Activated CD8-positive, alpha-beta memory T cell treated with anti-CD3 and anti-CD28 coated beads for 4 hours (primary cell): ENCODE measurements at places on chromosomes 2 and 18.

DNA sequence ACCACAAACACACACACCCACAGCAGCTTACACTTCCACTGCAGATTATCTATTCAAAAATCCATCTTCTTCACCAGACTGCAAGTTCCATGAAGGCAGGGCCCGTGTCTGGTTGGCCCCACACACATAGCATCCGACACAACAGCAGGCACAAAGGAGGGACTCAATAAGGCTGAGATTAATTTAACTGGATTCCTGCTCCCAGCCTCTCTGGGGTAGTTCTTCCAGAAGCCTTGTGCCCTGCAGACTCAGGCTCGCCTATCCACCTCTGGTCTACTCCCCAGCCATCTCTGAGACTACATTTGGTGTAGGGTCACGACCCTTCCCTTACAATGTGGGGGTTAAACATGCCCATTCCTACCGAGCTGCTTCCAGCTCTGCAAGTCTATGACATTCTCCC lies 57.7 kb downstream of the TRABD2A start:
- no peak for DNase-seq

- DNase-seq = no peak
Observed at GRCh38 chr2:221343524-221343923, 228.6 kb downstream of the EPHA4 start.

DNA sequence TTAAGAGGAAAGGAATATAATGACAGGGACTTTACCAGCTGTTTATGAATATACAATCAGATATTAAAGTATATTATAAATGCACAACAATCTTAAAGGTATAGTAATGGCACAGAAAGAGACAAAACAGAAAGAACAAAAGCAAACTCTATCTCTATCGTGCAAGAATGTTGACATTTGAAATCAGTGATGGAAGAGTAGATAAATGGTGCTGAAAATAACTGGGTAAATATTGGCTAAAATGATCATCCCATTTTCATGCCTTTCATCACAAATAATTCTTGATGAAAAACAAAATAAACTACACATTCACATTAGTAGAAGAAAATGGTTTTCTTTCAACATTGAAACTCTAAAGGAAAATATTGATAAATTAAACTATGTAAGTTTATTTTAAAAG lies 495.9 kb downstream of the IRS1 start:
- no peak for DNase-seq

GRCh38 chr2:163474889-163475288 lies 260.9 kb downstream of the FIGN start:
- DNase-seq = no peak

DNA sequence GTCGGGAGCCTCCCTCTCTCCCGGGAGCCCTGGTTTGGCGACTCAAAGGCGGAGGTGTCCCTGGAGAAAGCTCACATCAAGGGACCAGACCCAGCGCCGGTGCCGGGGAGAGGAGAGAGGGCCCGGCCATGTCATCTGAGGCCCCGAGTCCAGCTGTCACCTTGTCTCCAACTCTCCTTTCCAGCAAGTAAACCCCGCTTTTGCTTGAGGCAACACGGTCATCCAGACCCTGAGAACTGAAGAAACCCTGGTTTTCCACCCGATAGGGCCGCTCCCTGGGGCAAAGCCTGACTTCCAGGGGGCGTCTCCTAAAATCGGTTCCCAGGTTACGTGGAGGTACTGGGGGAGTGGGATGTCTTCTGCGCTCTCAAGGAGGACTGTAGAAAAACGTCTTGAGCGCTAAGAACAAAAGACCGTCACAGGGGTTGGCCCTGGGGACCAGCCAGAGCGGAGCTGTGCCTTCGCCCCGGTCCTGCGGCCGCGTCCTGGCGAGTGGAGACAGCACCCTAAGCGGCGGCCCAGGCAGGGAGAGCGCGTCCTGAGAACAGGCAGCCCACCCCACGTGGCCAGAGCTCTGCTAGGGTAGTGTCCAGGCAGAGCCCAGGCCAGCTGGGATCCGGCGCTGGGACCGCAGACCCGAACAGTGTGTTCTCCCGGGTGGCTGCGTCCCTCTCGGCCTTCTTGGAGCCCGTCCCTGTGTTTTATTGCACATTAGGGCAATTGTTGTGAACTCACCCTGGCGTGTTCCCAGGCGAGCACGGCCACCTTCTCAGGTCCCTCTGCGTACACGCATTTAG lies 55.7 kb downstream of the TMEM18 start:
- no peak for DNase-seq

GRCh38 chr18:46429649-46430224 lies 227.3 kb downstream of the LOXHD1 start:
- DNase-seq = no peak

- no peak for DNase-seq
Observed at GRCh38 chr18:8858888-8859511, 153.6 kb downstream of the MTCL1 start.

DNA sequence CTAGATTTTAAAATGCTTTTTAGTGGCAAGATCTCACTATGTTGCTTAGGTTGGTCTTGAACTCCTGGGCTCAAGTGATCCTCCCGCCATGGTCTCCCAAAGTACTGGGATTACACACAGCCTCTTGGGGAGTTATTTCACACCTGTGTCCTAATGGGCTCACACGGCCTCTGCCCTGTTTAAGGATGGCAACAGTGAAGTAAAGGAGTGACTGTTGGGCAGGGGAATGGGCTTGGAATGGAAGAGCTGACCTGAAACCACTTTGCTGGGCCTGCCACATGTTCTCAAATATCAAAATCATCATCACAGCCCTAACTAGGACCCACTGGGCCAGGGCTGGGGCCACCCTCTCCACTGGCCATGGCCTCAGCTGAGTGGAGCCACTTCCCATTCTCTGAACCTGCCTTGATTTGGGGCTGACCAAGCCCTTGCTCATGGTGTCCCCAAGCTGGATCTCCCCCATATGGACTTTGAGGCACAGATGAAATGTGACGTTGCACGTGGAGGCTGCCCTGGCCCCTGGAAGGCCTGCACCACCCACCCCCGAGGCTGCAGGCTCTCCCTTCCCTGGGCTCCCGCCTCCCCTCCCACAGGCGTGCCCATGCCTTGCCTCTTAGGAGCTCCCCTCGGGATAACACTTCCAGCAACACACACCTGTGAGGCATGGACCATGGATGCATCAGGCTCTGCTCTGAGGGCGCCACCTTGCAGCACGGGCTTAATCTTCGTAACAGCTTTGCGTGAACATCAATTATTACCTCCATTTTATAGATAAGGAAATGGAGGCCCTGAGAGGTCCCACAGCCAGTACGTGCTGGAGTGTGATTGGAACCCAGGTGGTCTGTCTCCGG lies 71.8 kb upstream of the SMAD7 start:
- no peak for DNase-seq

GRCh38 chr2:201807452-201807999 lies 1.2 kb downstream of the CDK15 start:
- DNase-seq = no peak

GRCh38 chr2:233839447-233839820 lies 14.9 kb downstream of the HJURP start:
- DNase-seq = no peak

DNA sequence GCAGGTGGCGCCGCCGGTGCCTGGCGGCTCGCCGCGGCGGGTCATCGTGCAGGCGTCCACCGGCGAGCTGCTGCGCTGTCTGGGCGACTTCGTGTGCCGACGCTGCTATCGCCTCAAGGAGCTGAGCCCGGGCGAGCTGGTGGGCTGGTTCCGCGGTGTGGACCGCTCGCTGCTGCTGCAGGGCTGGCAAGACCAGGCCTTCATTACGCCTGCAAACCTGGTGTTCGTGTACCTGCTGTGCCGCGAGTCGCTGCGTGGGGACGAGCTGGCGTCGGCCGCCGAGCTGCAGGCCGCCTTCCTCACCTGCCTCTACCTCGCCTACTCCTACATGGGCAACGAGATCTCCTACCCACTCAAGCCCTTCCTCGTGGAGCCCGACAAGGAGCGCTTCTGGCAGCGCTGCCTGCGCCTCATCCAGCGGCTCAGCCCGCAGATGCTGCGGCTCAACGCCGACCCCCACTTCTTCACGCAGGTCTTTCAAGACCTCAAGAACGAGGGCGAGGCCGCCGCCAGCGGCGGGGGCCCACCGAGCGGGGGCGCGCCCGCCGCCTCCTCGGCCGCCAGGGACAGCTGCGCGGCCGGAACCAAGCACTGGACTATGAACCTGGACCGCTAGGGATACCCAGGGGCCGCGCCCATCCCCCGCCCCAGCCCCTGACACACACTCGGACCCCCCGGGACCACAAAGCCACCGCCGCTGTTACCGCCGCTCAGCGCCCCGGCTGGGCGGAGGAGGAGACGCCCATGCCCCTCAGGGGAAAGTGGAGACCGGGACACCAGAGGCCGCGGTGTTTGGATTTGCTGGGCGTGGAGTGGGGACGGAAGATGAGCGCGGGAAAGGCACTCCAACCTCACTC lies 1.1 kb downstream of the CDK5R2 start:
- DNase-seq = no peak

DNA sequence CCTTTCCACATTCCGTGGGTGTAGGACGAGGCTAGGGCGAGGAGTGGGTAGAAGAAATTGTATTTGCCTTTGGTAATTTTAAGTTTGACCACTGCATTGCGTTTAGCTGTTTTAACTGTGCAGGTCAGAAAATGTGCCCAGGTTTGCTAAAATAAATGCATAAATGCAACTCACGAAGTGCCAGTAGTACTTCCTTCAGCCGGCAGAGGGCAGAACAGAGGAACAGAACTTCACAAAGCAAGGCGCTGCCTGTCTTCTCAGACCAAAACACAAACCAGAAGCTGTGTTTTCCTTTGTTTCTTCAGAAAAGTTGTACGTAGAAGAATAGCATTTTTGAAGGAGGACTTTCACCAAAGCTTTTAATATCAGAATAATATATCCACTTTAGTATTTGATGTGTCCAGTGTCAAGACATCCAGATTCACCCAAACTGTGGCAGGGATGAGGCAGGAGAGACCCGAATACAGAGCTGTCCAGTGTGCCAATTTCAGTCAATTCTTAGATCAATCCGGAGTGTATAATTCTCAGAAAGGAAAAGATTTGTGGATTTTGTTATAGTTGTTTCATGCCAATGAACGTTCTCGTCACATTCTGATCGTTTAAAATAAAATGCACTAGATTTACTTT lies 348.6 kb downstream of the DLGAP1 start:
- DNase-seq = no peak

GRCh38 chr18:68060871-68061270 lies 544.4 kb upstream of the DSEL start:
- DNase-seq = no peak

- DNase-seq = no peak
Observed at GRCh38 chr2:188610827-188611226, 319.2 kb downstream of the GULP1 start.

GRCh38 chr18:65704046-65704445 lies 46.8 kb upstream of the CDH7 start:
- DNase-seq = no peak

- DNase-seq = no peak
Observed at GRCh38 chr2:101803128-101803527, 105.6 kb downstream of the MAP4K4 start.

DNA sequence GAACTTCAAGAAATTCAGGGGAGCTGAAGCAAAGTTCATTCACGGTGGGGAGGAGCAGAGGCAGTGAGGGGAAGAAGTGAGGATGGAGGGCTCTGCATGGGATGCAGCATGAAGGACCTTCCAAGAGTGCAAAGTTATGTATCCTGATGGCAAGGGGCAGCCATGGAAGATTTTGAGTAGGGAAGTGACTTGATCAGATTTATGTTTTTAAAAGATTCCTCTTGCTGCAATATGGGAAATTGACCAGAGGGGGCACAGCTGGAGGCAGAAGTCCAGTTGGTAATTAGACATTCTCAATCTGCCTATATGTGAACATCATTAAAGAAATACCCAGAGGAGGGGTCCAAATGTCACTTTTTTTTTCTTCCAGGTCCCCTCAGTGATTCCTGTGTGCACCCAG lies 21.5 kb upstream of the ANXA4 start:
- DNase-seq = no peak

- no peak for DNase-seq
Observed at GRCh38 chr2:39301352-39301751, 57.6 kb upstream of the CDKL4 start.

GRCh38 chr2:203327582-203327900 lies 653 bp upstream of the ABI2 start:
- no peak for DNase-seq

DNA sequence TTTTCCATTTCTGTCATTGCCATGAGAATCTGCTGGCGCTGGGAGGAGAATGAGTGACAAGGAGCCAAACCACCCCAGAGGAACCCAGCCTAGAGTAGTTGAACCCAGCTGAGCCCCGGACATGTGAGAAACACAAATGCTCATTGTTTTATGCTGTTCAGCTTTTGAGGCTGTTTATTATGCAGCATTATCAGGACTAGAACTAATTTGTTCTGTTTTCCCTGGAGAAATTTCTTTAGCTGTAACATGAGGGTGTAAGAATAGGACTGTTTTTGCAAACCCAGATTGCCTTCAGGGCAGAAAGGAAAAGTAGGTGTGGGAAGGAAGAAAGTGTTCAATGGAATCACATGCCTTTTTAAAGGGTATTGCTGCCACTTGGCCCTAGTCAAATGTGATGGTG lies 28.5 kb upstream of the DOCK10 start:
- DNase-seq = no peak

GRCh38 chr2:207833251-207833751 lies 63.6 kb upstream of the FZD5 start:
- no peak for DNase-seq

GRCh38 chr2:240146627-240147278 lies 6.3 kb upstream of the OTOS start:
- DNase-seq = no peak

- no peak for DNase-seq
Observed at GRCh38 chr2:73069041-73069854, 2.3 kb downstream of the SFXN5 start.

GRCh38 chr2:166519391-166519962 lies 25.4 kb upstream of the SCN7A start:
- DNase-seq = no peak

- DNase-seq = no peak
Observed at GRCh38 chr18:80148326-80149199, 39.5 kb downstream of the ADNP2 start.

DNA sequence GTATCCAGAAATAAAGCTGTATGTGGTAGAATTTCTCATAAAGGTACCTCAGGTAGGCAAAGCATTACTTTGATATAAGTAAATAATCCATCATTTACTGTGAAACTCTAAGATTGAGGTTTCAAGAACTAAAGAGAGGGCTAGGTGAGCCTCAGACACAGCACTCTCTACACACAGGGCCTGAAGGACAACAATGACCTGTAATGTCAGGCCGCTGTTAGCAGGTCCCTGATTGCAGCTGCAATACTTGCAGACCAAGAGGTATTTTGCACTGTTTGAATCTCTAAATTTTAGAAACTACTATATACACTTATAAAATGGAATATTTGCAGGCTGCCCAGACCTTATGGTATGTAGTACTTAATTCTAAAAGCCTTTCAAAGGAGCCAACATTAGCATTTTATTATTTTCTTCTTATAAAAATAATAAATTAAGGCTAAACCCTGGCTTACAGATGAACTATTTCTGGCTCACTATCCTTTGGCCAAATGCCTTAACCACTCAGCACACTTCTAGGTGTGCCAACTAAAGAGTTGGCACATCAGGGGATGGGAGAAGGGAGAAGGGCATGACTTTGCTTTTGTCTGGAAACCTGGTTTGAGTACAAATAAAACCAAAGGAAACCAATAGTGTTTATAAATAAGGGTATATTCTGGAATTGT lies 66.7 kb upstream of the SLC39A10 start:
- no peak for DNase-seq
